ENCODE measurements at places on chromosomes 16 and 17. TPM values are rescaled to one million over a fixed set of nuclear protein-coding genes. Genes with fewer than 3 reads are reported as not detected.

Gene CHST4
- total RNA-seq, result 0.72 TPM

Gene MARVELD3
- total RNA-seq, result not detected

Gene AIPL1
- total RNA-seq, result not detected

Gene GAS7
- total RNA-seq, result 41.5 TPM

Gene DNASE1L2
- total RNA-seq, result 0.63 TPM

GRCh38 chr16:67965668-67966548 lies 2.5 kb downstream of the SLC12A4 start:
- no peak for DNase-seq

- DNase-seq, result no peak
These were observed 22.3 kb upstream of the ZFPM1 start for GRCh38 chr16:88430524-88431446.

DNA sequence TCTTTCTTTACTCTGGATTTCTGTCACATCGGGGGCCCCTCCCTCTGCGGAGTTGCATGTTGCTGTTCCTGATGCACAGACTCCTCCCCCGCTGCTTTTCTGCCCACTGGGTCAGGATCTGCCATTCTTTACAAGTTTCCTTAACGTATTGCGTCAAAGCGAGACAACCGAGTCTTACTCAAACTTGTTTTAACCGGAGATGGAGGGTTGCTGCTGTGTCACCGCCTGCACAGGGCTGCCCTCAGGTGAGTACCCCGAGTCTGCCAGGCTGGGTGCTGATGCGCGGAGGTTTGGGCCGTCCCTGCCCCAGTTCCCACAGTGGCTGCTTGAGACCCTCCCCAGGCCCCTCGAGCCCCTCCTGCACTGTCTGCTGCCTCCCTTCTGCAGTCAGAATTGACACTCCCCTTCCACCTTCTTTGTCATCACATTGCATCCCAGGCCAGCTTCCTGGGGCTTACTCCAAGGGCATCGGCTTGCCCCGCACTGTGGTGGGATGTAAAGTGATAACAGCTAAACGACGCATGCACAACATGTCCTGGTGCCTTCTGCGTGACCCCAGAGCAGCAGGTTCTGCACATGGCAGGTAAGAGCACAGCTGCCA lies 19.3 kb downstream of the CARHSP1 start:
- no peak for DNase-seq

DNA sequence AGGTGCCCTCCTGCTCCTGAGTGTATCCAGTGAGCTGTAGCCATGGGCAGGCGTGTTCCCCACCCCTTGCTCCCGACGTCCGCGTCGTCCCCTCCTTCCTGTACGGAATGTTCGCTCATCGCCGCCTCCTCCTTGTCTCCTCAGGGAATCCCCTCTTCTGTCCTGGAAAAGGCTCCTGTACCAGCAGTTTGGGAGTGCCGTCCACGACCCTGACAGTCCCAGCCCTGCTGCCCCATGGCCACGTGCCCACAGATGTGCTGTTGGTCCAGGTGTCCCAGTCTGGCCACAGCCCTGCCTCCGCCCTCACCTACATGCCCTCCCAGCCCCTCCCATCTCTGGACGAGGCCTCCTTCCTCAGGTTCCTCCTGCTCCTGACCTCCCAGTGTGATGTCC lies 30.2 kb downstream of the OR1D5 start:
- DNase-seq, result no peak
